ENCODE measurements at places on chromosomes 1 and 21. TPM values are rescaled to one million over a fixed set of nuclear protein-coding genes. Genes with fewer than 3 reads are reported as not detected.

DNA sequence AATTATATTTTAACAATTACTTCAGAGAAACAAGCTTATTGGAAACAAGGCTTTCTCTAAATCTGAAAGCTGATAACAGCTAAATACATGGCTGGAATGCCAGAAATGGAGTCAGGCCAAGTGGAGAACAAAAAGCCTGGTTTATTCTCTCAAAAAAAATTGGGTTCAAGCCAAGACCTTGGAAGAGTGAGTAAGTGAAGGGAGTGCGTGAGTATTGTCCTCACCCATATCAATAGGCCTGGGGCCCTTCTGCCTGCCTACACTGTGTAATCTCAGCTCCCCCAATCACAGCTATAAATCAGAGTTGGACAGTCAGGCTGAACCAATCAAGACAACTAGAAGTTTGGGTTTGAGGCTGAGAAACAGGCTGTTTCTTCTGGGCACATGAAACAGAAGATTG, 7.4 kb downstream of the KYAT3 start:
- no peak overlapping the region for H3K4me3 ChIP-seq
- H3K27me3 ChIP-seq, result no peaks in the 10 kb centered on the region
- H3K36me3 ChIP-seq, result peaks cover 33% of the 10 kb centered on the region
- H3K4me1 ChIP-seq, result peaks cover 59% of the 10 kb centered on the region
- no peak for DNase-seq

DNA sequence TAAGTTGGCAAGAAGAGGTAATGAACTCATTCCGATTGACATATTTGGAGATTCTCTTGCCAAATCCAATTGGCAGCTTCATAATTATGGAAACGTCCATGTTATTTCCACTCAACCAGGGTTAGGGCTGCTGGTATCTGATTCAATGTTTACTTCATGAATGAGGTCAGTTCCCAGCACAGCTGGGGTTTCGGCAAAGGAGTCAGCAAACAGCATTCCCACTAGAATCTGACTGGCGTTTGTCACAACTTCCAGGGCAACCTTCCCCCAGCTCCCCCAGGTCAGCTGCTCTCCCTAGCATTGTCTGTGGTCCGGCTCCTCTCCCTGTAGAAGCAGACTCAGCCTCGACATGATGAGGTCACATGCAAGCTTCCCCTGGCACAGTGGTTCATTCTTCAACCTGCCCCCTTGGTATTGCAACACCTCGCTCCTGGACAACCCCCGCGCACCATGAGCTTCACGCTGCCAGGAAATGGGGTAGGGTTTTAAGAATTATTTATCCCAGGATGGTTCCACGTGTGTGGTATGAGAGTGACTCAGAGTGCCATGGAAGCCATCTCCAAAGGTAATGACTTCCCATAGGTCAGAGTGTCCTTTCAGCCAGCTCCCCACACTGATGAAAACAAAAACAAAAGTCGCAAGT, 100.7 kb upstream of the SLC25A33 start:
- no peak for DNase-seq
- no peaks in the 10 kb centered on the region for H3K27me3 ChIP-seq
- no peaks in the 10 kb centered on the region for H3K36me3 ChIP-seq
- peaks cover 43% of the 10 kb centered on the region for H3K4me1 ChIP-seq

DNA sequence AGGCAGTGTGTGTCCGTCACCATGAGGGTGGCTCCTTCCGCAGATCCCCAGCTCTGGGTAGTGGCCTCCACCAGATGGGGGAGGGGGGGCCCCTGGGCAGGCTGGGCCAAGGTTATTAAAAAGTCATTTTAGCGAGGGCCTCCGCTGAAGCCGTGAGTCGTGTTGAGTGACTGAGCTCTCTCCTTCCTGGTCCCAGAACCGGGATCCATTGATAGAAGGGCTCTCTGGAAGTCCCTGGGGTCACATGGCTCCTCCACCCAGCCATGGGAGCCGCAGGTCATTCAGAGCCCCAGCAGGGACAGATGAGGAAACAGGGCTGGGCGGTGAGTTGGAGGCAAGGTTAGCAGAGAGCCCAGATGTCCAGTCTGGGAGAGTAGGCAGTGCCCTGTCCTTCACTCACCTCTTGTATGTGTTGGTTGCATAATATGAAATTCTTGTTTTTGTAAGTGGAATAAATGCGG, 12.9 kb downstream of the MIIP start:
- no peaks in the 10 kb centered on the region for H3K4me1 ChIP-seq
- H3K36me3 ChIP-seq, result peaks cover 43% of the 10 kb centered on the region

- no peak overlapping the region for H3K27ac ChIP-seq
- no peak overlapping the region for H3K4me3 ChIP-seq
- DNase-seq, result no peak
- H3K27me3 ChIP-seq, result no peaks in the 10 kb centered on the region
- H3K4me1 ChIP-seq, result peaks cover 7% of the 10 kb centered on the region
Observed at GRCh38 chr1:167496797-167497619, 21.3 kb downstream of the CD247 start.

DNA sequence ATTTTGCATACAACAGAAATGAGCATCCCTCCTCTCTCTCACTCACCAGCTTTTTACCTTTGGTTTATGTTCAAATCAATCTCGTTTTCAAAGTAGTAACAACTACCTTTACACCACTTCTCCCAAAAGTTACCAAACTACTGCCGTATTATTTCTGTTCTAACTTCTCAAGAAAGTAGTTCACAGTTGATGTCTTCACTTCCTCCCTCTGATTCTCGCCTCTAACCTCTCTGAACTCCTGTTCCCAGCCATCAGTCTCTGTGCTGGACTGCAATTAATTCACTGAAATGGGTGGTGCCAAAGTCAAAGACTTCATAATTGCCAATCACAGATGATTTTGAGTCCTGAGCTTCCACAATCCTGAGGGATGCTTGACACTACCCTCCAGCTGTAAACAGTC, 54.0 kb downstream of the ZNF281 start:
- H3K36me3 ChIP-seq, result no peaks in the 10 kb centered on the region
- H3K27me3 ChIP-seq, result no peaks in the 10 kb centered on the region
- no peak overlapping the region for H3K4me3 ChIP-seq
- DNase-seq, result no peak

DNA sequence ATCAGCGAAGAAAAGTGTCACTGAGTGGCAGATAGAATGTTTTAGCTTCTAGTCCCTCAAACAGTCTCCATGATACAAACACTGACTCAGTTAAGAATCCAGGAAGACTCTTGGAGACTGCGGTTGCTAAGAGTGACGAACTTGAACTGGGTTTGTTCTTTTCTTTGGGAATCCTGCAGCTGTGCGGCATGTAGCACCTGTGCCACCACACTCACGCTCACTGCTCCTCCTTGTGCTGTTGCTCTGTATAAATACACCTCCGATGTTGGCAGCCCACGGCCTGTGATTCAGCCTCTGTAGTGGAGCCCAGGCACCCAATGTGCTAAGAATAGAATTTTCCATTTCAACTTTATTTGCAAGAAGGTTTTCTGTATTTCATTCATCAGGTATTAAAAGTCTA, 5.5 kb upstream of the PPIE start:
- no peak overlapping the region for H3K27ac ChIP-seq
- H3K4me1 ChIP-seq, result peaks cover 2% of the 10 kb centered on the region
- peaks cover 37% of the 10 kb centered on the region for H3K27me3 ChIP-seq
- no peaks in the 10 kb centered on the region for H3K36me3 ChIP-seq

DNA sequence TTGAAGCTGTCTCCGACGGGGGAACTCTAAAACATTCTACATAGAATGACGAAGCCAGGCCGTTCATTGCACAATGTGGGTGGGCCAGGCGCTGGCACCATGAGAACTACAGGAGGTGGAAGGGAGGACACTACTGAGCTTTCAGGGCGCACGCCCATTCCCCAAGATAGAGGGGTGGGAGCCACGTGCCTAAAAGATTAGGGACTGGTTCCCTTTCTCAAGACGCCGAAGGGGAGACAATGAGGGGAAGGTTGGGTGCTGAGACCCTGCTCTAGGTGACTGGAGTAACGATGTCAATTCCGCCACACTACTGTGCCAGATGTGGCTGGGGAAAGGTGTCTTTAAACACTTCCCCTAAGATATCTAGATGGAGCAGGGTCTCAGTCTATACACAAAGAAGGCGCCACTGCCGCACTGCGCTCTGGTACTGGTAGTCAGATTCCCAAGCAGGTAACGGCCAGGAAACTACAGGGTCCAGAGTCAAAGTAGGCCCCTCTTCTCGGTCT, 782 bp downstream of the CSDE1 start:
- H3K27me3 ChIP-seq, result no peaks in the 10 kb centered on the region
- H3K4me3 ChIP-seq, result peak overlapping the region; percentile 94
- peak overlapping the region; percentile 100 for H3K27ac ChIP-seq
- no peaks in the 10 kb centered on the region for H3K36me3 ChIP-seq

Gene KCNE2
- not detected for total RNA-seq

Gene B3GALT2
- 3.8 TPM for total RNA-seq

Gene DNALI1
- total RNA-seq, result 28.1 TPM

Gene ZFP69B
- 1.3 TPM for total RNA-seq

Gene TNN
- total RNA-seq, result 0.18 TPM
